Activated B cell treated with CpG ODN at 0.5 μM for 24 hours (primary cell): ENCODE measurements at places on chromosomes 6 and 20.
A peak's percentile ranks its signal among the peaks of the same experiment; 100 is the strongest.

DNA sequence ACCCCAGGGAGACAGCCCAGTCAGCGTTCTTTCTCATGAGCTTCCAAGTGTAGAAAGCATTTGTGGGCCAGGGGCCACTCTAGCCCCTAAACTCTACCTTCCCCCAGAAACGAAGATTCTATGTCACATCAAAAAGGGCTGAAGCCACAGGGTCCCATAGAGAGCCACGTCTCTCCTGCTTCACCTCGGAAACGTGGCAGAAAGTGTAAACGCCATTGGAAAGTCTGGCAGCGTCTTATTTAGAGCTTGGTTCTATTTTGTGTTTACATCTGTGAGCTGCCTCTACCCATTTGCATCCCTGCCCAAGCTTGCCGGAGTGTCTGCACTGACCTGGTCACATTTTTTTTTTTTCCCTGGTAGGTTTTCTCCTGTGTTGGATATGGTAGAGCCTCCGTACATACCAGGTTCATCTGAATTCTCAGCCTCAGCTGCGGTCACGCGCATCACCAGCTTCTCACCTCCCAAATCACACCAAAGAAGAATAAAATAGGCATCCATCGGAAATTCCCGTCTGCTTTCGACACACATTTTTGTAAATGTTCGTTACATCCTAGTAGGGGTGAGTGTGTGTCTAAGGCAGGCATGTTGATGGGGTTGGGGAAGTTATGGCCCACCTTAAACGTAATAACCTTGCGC is 62.6 kb downstream of the NPEPL1 start:
- DNase-seq, result no peak

DNA sequence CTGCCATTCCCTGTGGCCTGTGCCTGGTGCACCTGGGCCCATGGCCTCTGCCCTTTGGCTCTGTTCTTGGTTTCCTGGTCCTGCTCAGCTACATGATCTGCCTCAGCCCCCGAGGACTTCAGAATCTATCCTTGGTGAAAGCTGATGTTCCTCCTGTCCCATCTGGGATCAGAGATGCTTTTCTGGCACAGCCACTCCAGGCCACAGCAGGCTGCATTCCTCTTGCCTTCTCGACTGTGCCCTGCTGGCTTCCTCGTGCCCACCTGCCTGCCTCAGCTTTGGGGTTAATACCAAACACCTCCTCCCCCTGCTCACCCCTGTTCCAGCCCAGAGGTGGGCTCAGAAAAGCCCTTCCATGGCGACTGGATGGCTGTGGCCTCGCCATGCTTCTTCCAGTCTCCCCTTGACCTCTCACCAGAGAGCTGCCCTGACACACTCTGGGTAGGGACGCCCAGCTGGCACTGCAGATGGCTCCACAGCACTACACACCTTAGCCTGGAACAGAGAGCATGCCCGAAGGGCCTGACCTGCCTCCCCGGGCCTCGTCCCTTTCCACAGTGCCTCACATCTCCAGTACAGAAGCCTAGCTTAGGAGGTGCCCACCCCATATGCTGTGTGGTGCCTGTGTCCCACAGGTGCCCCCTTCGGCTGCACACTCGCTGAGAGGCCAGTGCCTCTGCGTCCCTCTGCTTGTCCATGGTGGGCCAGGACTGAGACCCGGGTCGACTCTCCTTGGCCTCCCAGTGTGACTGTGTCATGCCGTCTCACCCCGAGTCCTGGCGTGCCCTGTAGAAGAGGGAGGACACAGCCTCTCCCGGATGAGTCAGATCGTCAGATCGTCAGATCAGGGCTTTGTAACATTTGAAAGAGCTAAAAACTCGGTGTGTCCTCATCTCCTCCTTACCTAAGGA is 148.8 kb downstream of the DTNBP1 start:
- no peak for DNase-seq

- DNase-seq, result no peak
Observed at GRCh38 chr6:147065786-147066185, 138.4 kb upstream of the STXBP5 start.

- peak; percentile 30 for DNase-seq
Observed at GRCh38 chr20:36461600-36462439, 79.5 kb upstream of the MYL9 start.

- DNase-seq, result no peak
Observed at GRCh38 chr6:114342086-114342825, 567 bp downstream of the HS3ST5 start.

- DNase-seq, result no peak
Observed at GRCh38 chr6:57432157-57432556, 114.7 kb downstream of the PRIM2 start.

DNA sequence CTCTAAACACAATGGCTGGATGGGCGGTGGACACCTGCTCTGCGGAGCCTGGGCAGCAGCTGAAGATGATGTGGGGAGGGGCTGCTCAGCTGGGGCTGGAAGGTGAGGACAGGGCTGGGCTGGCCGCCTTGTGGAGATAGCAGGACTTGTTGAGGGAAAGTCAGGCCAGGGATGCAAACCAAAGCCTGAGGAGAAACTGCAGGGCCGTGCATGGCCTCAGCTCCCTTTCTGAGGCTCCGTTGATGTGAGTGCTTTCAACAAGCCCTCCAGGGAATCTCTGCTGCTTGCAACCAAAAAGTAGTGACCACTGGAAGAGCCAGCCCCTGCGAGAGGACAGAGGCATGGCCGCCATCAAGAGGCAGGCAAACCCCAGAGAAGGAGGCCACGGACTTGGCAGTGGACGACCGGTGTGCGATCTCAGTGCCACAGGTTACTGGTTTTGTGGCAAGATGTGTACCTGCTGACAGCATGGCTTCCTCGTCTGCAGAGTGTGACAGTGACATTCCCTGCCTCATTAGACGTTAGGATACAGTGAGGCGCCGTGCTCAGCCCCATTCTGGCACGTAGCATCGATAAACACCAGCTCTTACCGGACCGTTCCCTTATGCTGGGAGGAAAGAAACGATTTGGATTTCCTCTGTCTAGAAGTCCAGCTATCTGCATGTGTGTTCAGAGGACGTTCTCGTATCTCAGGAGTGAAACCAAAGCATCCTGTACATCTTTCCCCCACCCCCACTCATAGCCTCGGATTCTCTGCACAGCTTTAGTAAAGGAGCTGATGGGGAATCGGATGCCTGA is 37.9 kb downstream of the ERMARD start:
- DNase-seq, result no peak

DNA sequence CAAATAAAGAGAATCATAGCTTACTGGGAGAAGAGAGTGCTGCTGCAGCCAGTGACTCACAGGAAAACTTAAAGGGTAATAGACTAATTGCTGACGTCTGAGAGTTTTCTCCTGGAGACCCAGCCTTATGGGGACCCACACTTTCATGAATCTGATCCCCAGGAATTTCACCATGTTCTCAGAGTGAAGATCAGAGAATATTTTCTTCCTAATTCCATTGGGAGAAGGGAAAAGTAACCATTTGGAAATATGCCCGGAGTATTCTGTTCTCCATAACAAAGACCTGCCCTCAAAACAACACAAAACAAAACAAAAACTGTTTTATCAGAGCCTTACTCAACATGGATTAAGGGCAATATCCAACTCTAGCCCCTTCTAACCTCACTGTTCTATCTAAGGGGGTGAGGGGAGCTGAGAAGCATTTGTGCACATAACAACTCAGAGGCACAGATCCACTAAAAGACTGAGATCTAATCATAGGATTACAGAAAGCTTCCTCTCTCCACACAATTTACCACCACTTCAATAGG is 168.2 kb upstream of the SSTR4 start:
- no peak for DNase-seq

DNA sequence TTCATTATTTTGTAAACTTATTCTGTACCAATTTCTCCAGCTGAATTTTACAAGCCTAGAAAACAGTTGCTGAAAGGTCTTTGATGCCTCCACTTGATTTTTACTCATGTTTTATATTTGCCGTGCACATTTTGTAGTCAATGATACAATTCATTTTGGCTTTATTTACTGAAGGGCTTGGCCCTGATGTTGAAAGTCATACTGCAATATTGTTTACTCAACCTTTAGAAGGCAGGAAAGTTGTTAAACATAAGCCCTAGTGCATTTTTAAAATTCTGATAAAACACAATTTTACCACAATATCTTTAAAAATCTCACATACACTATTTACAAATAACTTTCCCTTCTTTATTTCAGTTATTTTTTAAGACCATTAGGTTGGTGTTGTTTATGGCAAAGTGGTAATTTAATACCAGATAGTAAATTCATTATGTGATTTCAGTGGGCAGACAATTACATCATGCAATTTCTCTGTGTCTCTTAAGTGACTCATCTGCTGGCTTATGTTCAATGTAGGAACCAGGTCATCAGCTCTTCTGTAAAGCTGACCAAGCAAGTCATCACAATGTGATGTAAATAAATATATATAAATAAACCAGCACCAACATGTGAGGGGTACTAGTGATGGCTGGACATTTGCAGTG is 121.1 kb upstream of the SLC35B3 start:
- DNase-seq, result no peak

DNA sequence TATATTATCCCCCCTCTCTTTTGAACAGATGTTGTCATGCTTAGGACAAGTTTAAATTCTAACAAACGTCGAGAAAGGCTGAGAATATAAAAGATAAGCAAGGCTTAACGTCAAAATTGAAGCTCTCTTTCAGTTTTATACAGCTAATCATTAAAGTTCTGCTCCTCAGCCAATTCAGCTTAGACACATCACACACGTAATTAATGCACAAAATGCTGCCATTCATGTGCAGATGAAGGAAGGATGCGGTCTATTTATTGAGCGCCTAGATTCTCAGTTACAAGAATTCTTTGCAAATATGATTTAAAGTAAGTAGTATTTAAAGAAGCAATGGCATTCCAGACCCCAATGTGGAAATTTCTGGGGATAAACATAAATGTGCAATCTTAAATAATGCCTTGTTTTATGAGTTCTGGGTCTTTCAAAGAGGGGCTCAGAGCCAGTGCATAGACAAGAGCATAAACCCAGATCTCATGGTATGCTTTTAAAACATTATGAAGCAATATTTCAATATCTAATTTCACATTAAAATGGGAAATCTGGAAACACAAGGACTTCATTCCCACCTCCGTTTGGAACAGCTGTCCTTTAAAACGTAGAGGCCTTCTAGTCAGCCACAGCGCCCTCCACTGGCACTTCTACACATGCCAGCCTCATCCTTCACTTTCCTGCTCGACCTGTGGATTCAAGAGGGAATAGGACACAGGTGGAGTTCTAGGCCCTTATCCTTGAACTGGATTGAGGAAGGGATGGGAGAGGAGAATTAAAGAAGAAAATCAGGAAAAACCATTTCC is 85.8 kb downstream of the LYRM4 start:
- DNase-seq, result no peak

GRCh38 chr6:124823240-124824111 is 138.8 kb upstream of the RNF217 start:
- no peak for DNase-seq

DNA sequence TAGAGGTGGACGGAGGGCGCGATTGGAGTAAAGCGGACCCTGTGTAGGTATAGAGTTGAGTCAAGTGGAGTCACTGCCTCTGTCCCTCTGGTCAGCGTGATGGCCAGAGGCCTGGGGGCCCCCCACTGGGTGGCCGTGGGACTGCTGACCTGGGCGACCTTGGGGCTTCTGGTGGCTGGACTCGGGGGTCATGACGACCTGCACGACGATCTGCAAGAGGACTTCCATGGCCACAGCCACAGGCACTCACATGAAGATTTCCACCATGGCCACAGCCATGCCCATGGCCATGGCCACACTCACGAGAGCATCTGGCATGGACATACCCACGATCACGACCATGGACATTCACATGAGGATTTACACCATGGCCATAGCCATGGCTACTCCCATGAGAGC is 479 bp downstream of the SLC39A7 start:
- DNase-seq, result no peak

GRCh38 chr6:121756666-121757065 is 321.2 kb downstream of the GJA1 start:
- no peak for DNase-seq

DNA sequence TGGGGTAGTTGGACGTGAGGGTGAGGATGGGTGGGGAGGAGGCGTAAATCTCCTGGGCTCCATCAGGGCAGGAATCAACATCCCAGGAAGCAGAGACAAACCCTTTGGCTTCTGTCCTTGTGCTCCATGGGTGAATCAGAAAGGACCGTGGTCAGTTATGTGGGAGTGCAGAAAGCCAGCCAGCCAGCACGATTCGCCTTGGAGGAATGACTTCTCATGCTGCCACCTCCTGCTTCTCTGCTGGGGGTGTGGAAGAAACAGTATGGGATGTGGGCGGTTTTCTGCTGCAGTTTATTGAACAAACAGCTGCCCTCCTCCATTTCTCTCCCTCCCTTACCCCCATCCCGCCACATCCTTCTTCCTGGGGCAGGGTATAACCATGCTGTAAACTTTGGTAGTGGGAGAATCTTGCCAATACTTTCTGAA is 214.5 kb downstream of the SOX4 start:
- DNase-seq, result no peak

DNA sequence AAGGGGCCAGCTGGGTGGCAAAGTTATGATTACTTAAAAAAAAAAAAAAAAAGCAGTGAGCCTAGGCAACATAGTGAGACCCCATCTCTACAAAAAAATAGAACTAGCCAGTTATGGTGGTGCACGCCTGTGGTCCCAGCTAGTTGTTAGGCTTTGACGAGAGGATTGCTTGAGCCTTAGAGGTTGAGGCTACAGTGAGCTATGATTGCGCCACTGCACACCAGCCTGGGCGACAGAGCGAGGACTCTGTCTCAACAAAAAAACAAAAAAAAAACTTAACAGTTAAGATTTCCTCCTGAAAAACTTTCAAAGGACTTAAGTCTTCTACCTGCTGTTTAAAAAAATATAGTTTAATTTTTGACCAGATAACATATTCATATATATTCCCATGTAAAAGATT is 2.4 kb downstream of the GTSF1L start:
- DNase-seq, result no peak

DNA sequence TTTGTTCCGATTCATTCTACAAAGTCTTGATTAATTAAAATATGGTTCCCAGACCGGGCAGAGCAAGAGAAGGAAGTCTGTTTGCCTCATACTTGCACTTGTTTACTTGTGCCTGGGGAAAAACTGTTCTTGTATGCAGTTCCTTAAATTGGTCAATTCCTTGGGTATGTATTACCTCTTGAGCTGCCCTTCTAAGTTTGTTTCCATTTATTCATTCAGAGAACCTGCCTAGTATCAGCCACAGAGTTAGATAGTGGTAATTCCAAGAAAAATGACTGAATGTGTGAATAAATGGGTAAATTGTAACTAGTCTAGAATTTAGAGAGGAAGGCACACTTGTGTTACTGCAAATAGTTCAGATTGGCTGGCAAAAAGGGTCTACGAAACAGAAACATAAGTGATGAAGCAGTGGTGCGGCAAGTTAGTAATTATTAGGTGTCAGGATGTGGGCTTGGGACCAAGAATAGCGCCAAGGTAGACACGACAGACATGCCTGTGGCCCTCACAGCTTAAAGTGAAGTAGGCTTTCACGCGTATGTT is 525 bp upstream of the MAK start:
- no peak for DNase-seq

- DNase-seq, result no peak
Observed at GRCh38 chr6:169075211-169075914, 178.3 kb downstream of the THBS2 start.

GRCh38 chr20:40781327-40782042 is 92.4 kb upstream of the MAFB start:
- DNase-seq, result no peak

GRCh38 chr20:58546416-58546711 is 31.2 kb upstream of the APCDD1L start:
- DNase-seq, result no peak

GRCh38 chr6:112429226-112429625 is 82.1 kb downstream of the RFPL4B start:
- no peak for DNase-seq

- no peak for DNase-seq
Observed at GRCh38 chr6:17167327-17167979, 65.6 kb downstream of the STMND1 start.
